ENCODE measurements at places on chromosomes 5 and 9. TPM values are rescaled to one million over a fixed set of nuclear protein-coding genes. Genes with fewer than 3 reads are reported as not detected.

GRCh38 chr5:54159893-54160195 is 150.5 kb downstream of the ARL15 start:
- DNase-seq = no peak

- DNase-seq = no peak
Measured at GRCh38 chr9:106733828-106734380, 129.1 kb upstream of the ZNF462 start.

- DNase-seq = no peak
Measured at GRCh38 chr5:108898707-108899106, 151.0 kb downstream of the FER start.

DNA sequence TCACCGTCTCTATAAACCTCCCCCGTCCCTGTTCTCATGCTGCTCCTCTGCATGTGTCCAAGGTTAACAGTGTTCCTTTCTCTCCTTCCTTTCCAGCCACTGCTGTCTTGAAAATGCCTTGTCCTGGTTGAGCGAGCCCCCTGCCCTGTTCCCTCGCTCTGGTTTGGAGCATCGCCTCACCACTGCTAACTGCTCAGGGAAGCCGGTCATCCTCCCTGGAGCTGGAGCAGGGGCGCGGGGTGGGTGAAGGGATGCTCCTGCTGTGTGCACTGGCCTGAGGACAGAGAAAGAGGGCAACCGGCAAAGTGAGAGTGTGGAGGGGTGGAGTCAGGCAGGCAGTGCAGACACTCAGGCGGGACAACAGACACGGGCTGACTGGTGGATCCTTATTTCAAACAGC is 19.4 kb downstream of the UBE2QL1 start:
- no peak for DNase-seq

DNA sequence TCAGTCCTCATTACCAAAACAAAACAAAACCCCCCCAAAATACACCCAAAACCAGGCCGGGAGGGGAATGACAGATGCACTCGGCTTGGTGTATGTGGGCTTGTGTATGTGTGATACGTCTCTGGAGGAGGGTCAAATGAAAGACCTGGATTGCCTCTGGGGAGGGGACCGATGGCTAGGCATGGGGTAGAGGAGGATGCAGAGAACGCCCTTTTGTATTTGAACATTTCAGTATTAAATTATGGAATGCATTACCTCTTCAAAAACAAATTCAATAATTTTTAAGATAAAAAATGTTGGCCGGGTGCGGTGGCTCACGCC is 61.4 kb downstream of the LMX1B start:
- DNase-seq = no peak

DNA sequence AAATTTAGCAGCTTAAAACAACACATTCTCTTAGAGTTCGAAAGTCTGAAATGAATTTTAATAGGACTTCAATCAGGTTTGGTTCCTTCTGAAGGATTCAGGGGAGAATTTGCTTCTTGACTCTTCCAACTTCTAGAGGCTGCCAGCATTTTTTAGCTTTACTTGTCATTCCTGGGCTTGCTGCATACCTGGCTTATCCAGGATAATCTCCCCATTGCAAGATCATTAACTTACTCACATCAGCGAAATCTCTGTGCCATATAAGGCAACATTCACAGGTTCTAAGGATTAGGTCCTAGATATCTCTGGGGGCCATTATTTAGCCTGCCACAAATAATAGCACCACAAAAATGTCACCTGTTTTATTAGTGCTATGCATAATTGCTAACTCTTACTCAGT is 46.2 kb upstream of the PCSK5 start:
- no peak for DNase-seq

DNA sequence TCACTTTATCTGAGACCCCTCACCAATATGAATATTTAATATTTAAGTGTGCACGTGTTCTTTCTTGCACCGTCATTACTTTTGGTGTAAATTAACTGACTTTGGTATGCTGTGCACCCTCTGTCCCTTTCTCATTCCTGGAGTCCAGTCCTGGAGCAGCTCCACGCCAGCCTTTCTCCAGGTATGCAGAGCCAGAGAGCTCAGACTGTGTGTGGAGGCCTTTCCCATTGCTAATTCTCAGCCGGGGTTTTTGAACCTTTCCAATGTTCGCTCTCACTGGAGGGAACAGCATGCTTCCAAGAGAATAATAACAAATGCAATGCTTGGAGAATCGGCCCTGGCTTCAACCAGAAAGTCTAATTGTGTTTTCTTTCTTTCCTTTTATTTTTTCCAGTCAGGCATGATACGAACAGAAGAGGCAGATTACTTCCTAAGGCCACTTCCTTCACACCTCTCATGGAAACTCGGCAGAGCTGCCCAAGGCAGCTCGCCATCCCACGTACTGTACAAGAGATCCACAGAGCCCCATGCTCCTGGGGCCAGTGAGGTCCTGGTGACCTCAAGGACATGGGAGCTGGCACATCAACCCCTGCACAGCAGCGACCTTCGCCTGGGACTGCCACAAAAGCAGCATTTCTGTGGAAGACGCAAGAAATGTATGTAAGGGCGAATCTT is 41.7 kb downstream of the ADAMTS16 start:
- no peak for DNase-seq

DNA sequence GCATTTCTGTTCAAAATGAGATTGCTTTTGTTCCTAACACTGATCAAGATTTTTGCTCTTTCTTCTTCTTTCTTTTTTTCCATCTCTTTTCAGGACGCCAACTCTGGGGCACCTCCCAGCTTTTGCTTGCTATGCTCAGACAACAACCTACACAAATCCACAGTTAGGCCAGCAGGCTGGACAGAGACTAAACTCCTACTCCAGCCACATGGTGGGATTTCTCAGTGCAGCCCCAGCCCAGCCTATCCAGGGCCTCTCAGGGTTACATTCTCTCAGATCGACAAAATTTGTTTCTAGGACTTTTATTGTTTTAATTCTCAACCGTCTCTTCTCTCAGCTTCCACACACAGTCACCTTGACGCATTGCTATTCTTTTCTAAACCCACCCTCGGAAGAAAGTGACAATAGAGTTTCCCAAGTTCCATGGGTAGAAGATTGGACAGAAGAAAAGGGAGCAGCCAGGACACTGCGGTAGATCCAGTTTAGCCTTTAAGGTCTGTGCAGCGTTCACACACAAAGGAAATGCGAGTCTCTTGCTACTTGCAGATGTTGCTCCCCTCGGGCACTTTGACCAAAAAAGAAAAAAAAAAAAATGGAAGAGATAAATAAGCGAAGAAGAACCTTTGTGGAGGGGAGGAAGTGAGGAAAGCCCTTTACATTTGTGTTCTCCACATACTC is 588.6 kb upstream of the GRAMD2B start:
- no peak for DNase-seq

DNA sequence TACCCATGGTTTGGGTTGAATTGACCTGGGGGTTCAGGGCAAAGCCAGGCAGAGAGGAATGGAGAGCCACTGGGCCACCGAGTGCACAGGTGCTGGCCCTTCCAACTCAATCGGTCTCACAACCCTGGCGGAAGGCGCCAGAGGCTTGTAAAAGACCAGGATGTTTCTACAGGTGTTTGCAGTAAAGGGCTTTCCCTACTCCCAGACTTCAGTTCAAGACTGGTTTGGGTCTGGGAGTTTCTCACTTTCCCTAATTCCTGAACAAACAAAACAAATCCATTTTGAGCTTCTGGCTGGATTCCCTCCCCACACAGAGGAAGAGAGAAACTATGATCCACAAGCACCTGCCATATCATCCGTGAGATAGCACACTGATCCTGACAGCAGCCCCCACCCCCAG is 125.2 kb upstream of the KLF4 start:
- peak; percentile 62 for DNase-seq

DNA sequence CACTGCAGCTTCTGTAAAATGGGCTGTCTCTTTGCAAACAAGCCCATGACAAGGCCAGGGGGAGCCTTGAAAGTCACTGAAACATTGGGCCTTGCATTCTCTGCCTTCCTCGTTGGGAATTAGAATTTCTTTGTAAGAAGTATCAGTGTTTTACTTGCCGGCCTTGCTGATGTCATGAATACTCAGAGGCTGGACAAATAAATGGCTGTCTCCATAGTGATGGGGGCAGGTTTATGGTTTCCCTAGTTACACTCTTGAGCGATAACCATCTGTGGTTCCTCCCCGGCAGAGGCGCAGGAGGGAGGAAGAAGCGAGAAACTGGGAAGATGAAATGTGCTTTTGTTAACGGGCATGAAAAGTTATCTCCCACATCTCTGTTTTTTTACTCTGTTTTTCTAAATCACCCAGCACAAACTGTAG is 272.7 kb upstream of the PANK3 start:
- DNase-seq = no peak

DNA sequence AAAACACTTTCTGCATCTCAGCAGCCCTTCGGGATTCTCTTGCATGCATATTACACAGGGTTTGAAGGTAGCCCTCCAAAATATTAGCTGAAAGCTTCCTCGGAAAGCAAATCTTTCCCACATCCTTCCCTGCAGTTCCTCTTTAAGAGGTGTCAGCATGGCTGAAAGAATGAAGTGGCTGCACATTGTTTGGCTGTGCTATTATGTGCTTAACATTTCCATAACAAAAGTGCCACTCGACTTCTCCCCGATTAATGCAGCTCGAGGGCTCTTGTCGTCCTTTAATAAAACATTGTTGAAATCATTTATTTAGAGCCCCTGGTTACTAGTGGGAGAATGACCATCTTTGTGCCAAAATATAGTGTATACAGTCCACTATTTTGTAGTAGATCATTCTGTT is 6.5 kb downstream of the GAS1 start:
- no peak for DNase-seq

- DNase-seq = no peak
Measured at GRCh38 chr5:132704875-132705274, 31.1 kb downstream of the IL4 start.

GRCh38 chr9:125759764-125760129 is 12.6 kb downstream of the PBX3 start:
- no peak for DNase-seq

GRCh38 chr5:18576586-18576985 is 942.3 kb downstream of the TAF11L14 start:
- DNase-seq = no peak

- no peak for DNase-seq
Measured at GRCh38 chr5:149794487-149794971, 64.4 kb downstream of the PPARGC1B start.

DNA sequence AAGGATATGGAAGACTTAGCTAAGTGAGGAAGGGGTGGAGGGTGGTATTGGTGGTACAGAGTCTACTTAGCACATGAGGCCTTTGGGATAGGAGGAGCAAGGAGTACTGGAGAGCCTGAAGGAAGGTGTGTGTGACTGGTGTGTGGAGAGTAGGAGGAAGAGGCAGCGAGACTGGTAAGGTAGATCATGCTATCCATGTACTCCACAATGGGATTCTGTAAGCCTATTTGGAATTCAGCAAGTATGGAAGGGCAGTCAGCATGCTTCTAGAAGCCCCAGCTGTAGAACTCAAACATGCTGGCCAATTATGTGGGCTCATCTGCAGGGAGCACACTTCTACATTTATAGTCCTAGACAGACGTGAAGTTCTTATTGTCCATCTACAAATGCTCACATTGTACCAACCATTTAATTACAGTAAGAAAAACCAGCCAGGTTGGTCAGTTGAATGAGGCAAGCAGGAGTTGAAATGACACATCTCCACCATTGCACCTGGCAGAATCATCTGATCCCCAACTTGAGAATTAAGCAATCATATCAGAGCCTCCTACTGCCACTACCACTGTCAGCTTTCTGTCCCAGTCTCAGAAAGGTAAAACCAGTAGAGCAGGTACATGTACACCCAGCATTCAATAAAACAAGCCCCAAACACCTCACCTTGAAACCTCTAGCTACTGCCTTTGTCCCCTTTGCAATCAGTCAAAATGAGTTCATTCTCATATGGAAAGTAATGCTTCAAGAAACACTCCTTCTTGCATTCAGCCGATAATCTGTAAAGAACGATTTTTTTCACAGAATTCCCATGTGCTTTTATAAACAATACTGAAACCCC is 60.9 kb upstream of the GLRX start:
- no peak for DNase-seq

GRCh38 chr5:94782383-94782782 is 163.9 kb downstream of the SLF1 start:
- DNase-seq = no peak

GRCh38 chr9:38141746-38142591 is 72.9 kb upstream of the SHB start:
- DNase-seq = no peak

DNA sequence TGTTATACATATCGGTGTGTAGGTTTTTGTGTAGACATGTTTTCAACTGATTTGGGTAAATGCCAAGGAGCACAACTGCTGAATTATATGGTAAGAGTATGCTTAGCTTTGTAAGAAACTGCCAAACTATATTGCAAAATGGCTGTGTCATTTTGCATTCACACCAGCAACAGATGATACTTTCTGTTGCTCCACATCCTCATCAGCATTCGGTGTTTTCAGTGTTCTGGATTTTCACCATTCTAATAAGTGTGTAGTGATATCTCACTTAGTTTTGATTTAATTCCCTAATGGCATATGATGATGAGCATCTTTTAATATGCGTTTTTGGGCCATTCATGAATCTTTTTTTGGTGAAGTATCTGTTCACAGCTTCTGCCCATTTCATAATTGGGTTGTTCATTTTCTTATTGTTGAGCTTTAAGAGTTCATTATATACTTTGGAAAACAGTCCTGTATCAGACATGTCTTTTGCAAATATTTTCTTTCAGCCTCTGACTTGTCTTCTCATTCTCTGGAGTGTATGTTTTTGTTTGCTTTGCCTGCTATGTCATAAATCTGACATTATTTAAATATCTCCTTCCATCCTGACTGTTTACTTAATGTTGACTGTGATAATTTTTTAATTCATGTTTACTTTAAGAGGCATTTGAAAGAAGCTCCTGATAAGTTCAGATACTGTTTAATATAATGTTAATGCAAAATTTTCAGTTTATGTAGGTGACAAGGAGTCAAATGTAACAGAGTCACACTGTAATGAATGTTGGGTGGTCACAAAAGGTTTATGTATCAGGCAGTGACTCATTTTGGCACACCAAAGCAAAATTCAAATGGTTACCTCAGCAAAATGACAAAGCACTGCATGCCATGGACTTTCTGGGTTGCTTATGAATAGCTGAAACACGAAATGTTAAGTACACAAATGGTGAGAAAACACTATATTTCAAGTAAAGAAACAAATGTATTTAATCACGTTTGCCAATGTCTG is 181.1 kb upstream of the DAB2 start:
- no peak for DNase-seq

DNA sequence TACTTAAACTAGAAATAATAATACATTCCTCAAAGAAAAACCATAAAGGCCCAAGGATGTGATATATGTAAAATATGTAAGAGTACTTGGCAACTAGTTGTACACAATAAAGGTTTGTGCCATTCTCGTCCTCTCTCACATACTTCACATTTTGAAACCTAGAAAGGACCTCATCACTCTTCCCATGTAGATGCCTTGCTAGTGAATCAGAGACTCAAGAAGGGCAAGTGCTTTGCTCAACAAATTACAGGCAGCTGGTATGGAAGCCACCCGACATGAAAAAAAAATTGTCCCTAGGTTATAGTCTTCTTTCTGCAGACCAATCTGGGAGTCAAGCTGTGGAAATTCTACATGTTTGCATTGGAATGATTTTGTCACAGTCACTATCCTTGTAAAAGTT is 31.7 kb downstream of the ADRB2 start:
- no peak for DNase-seq

GRCh38 chr9:127876764-127877562 is 512 bp downstream of the AK1 start:
- DNase-seq = no peak

The CCDC69 gene
- total RNA-seq = 8.8 TPM

The GARNL3 gene
- 8.6 TPM for total RNA-seq

The GLRA1 gene
- not detected for total RNA-seq

The TMEFF1 gene
- total RNA-seq = not detected

The SLC23A1 gene
- total RNA-seq = 2.5 TPM

The GFRA3 gene
- 1.1 TPM for total RNA-seq

The SLC36A3 gene
- not detected for total RNA-seq

The LIFR gene
- total RNA-seq = 9.5 TPM

The GGTA1 gene
- total RNA-seq = 3.2 TPM

The ARID3C gene
- not detected for total RNA-seq
